HuH-7 (cell line): ENCODE measurements at places on chromosomes 1 and 21.

GRCh38 chr21:15437883-15438282 is 291.9 kb upstream of the USP25 start:
- DNase-seq: no peak

DNA sequence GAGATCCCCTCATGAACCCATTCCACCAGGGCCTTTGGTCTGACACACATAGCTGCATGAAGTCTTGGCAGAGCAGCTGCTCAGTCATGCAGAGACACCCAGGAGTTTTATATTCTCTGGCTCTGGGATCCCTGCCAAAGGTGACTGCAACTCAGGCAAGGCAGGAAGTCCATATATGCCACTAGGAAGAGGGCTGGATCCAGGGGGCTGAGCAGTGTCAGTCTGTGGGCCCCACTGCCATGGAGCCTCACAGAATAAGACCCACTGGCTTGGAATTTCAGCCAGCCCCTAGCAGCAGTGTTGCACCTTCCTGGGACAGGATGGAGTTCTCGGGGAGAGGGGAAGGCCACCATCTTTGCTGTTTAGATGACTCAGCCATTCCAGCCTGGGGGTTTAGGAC is 199.7 kb downstream of the TBX15 start:
- no peak for DNase-seq

GRCh38 chr1:162381941-162382750 is 618 bp downstream of the C1orf226 start:
- no peak for DNase-seq

DNA sequence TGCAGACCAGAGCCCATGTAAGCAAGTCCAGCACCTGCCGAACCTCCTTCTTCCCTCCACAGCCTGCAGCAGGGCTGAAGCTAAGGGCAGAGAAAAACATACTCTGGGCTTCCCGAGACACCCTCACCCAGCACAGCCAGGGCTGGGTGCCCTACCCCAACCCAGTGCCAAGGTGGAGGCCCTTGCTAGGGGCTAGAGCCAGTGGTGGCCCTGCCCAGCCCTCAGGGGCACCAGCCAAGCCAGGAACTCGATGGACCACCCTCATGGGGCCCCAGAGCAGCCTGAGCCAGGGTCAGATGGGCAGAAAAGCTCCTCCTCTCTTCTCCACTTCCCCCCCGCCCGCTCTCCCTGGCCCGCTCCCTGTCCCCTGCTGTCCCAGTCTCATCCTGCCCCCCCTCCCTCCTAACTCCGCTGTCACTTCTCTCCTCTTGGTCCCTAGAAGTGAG is 15.9 kb downstream of the TNFRSF25 start:
- DNase-seq: no peak

GRCh38 chr1:242718967-242719366 is 194.5 kb upstream of the PLD5 start:
- DNase-seq: no peak
